Stimulated activated CD8-positive, alpha-beta memory T cell treated with anti-CD3 and anti-CD28 coated beads, Interleukin-4, amount 100 ng/mL, for 1 hour (primary cell): ENCODE measurements at places on chromosomes 12 and 14.

DNA sequence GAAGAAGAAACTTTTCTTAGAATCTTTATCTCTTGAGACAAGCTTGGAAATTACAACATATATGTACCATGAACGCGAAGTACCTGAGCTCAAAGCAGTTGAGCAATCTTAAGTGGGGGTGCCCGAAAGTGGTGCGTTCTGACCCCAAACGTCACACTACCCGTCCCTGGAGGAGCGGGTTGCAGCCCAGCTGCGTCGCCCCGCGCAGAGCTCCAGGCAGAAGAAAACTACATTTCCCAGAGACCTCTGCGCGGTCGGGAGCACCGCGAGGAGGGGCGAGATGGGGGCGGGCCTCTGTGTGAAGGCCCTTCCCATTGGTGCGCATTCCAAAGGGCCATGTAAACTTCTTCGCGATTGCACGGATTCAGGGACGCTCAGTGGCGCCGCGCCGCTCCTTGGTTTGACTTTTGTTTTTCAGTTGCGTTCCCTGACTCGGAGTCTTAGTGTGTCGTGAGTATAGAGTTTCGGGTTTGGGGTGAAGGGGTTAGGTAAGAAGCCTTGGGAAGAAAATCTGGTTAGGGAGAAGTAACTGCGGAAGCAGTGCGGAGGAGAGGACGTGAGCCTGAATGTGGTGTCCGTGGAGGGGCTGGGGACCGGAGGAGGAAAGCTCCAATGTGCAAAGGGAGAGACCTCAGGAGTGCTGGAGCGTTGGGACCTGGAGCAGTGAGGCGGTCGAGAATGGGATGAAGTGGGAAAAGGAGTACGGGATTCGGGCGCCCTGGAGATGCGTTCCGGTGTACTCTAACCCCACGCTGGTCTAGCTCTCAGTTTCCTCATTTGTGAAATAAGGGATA lies at the start of gene CCDC77:
TSS of gene CCDC77 (plus strand) at position 410 of the 794 bp plus-strand sequence. CDS start 7,740 bp downstream, outside the sequence.
- DNase-seq = peak; percentile 67

DNA sequence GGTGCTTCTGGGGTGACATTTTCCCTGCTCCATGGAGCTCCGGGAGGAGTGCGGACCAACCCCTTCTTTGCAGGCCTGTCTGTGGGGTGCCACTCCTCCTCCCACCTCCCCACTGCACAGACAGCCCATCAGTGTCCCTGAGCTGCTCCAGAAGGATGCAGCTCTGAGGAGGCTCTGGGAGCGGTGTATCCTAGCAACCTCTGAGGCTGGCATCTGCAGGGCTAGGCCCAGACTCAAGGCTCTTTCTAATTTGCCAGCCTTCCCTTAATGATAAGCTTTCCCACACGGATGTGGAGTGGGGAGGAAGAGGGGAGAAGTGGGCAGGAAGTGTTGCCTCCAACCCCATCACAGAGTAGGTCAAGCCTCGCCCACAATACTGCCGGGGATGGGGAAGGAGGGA lies 59.7 kb downstream of the CALM1 start:
- no peak for DNase-seq

GRCh38 chr14:75047506-75047905 lies 3.8 kb downstream of the MLH3 start:
- DNase-seq = no peak

- DNase-seq = no peak
These were observed 1.2 kb downstream of the DUSP16 start for GRCh38 chr12:12561371-12562015.

- DNase-seq = no peak
These were observed 89.2 kb upstream of the DYNC1H1 start for GRCh38 chr14:101875041-101875726.

- DNase-seq = no peak
These were observed 340.0 kb upstream of the SFSWAP start for GRCh38 chr12:131370791-131371347.

DNA sequence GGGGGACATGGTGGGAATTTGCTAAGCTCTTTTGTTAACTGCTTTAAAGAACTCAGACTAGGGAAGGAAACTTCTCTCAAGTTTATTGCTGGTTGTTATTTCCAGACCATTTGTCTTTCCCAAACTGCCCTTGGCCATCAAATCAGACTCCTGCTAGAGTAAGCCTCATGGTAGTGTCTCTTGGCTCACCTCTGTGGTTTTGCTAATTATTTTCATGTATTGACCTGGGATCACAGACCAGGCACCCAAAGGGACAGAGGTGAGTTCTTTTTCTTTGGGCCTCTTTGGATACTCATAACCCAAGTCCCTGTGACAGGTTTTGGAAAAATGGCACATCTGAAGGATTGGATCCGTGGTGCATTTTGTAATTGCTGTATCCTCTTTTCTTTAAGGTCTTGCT lies 11.2 kb downstream of the ETV6 start:
- DNase-seq = no peak

GRCh38 chr14:99655521-99655920 lies 10.6 kb downstream of the HHIPL1 start:
- no peak for DNase-seq

GRCh38 chr12:52896190-52897100 lies 8.4 kb downstream of the KRT8 start:
- no peak for DNase-seq

DNA sequence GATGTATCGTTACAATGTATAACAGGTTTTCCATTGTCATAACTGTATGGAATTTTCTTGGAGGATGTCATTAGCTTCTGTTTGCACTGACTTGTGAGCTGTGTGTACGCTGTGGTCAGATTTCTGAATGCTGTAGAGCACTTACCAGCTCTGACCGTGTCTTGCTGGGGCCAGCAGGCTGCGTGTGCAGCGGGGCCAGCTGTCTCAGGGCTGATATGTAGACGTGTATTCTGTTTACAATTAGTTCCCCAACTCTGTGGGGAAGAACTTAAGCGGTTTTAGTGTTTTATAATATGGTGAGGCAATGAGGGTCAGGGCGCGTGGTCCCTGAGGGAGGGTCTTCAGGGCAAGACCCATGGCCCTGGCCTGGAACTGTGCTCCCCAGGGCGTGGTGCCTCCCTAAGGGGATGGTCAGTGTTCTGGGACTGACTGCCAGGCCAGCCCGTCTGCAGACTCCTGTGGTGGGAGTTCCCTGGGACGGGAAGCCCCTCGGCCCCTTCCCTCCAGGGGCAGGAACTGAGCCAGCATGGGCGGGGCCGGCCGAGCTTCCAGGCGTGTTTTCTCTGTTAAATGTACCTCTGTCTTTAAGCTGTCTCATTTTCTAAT lies 18.7 kb downstream of the XRCC3 start:
- DNase-seq = no peak

GRCh38 chr12:108564724-108565123 lies 2.3 kb downstream of the ISCU start:
- DNase-seq = no peak

- DNase-seq = no peak
These were observed 228.4 kb upstream of the NPAS3 start for GRCh38 chr14:32710231-32710671.

DNA sequence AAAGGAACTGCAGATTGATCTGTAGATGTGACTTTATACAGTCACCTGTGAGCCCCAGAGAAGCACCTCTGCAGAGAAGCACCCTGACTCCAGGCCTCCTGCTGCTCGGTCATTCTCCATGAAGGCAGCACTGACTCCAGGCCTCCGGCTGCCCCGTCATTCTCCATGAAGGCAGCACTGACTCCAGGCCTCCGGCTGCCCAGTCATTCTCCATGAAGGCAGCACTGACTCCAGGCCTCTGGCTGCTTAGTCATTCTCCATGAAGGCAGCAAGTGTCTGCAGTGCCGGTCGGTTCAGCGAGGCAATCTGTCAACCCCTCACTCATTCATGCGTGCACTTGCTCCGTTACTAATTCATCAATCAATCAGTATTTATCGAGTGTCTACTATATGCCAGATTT lies 160.3 kb downstream of the PIWIL1 start:
- no peak for DNase-seq

- DNase-seq = no peak
These were observed 120.9 kb upstream of the LMO3 start for GRCh38 chr12:16726879-16727278.

DNA sequence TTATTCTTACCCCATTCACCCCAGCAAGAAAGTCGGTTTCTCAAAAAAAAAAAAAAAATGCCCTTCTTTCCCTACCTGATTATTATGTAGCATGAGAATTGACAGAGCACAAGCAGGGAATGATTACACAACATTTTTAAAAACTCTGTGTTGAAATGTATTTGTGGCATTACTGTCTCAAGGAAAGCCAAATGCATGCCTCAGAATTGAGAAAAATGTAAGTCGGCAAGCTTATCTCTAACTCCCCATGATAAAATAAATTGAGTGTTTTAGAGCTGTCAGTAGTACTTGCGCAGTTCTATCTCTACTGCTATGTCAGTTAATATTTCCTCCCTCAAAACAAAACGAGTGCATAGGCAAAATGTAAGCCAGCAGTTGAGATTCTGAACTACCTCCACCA lies 25.7 kb downstream of the ANO4 start:
- DNase-seq = no peak

DNA sequence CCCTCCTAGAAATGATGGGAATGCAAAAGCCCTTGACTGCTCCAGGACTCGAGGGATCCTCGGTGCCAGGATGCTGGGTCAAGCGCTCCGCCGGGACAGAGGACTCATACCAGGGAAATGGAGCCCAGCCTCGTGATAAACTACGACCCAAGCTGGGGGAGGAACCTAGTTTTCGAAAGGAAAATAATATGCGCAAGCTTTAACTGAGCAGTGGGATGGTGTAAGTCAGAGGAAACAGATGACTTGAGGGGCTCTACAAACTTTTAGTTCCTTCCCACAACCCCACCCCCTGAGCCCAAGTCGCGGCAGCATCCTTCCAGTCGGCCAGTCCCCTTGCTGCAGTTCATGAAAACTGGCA lies 654 bp upstream of the SUPT16H start:
- DNase-seq = no peak

DNA sequence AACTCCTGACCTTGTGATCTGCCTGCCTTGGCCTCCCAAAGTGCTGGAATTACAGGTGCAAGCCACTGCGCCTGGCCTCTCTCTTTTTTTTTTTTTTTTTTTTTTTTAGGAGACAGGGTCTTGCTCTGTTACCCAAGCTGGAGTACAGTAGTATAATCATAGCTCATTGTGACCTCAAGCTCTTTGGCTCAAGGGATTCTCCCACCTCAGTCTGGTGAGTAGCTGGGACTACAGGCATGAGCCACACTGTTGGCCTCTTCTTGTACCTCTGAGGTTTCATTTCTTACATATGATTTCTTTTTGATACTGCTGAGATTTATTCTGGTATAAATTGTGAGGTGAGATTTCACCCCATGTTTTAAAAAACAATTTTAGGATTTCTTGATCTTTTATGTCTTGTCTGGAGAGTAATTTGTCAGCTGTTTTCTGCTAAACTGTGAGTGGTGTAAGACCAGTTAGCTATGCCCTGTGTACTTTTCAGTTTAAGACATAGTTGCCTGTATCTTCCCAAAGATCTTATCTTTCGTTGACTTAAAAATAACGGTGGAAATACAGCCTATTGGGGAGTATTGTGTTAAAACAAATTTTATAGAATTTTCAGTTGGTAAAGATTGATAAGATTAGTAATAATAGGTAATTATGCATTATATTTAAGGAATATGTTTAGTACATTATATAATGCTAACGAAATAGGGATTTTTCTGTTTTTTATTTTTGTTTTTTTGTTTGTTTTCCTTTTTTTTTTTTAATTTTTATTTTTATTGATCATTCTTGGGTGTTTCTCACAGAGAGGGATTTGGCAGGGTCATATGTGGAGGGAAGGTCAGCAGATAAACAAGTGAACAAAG lies 31.7 kb downstream of the WDR20 start:
- DNase-seq = no peak

- no peak for DNase-seq
These were observed 180.7 kb upstream of the NRXN3 start for GRCh38 chr14:77989441-77989991.

GRCh38 chr12:3463921-3464320 lies 27.1 kb upstream of the PRMT8 start:
- DNase-seq = no peak

- no peak for DNase-seq
These were observed 7.3 kb downstream of the SPRYD3 start for GRCh38 chr12:53071591-53072551.

DNA sequence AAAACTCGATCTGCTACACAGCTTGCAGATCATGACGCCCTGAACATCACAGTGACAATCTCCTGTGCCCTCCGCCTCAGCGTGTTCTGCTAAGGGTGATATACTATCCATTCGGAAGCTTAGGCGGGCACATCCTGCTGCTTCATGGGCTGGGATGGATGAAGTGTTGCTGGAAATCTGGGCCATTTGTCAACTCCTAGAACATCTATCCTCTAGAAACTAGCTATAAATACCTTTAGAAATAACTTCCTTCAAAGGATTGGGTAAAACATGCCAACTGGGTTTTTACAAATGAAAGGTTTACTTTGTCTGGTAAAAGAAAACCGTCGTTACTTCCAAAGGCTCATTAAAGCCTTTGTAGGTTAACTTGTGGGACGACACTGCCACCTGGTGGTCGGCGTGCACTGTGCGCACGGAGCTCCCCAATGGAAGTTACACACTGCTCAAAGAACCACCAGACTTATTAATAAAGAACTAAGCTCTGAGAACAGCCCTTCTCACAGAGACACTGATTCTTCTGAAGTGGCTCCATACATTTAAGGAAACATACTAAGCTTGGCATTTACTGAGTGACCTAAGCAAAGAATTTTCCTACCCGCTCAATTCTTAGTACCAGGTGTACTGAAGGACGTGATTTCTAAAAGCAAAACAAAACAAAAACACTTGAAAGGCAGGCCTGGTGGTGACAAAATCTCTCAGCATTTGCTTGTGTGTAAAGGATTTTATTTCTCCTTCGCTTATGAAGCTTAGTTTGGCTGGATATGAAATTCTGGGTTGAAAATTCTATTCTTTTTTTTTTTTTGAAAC lies 21.6 kb upstream of the CACNA2D4 start:
- DNase-seq = peak; percentile 85

DNA sequence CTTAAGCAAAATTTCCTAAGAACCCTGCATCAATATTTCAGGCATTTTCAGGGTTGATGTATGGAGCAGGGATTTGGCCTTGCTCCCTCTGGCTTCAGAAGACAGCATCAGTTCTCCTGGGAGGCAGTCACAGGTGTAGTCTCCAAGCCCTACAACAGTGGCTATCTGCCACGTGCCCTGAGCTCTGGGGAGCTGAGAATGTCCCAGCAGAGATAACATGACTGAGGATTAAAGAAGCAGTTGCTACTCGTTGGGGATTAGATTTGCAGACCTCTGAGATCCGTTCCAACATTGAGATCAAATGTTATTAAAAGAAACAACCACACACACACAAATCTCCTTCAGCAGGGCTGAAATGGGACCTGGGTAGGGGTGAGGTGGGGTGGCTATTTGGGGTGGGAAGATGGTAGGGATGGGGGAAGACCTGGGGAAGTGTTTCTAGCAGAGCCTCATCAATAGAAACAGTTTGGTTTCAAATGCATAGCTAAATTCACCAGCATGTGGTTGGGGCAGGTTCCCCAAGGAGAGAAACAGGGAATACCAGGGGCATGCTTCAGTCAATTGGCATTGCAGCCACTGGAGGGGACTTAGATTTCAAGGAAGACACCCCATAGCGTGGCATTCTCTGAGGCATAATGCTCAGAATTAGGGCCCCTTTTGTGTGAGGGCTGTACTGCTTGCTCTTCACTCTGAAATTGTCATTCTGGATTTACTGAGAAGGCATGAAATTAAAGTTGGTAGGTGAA lies 15.2 kb upstream of the FAM234B start:
- no peak for DNase-seq

- DNase-seq = no peak
These were observed 88.3 kb downstream of the LRP6 start for GRCh38 chr12:12178559-12178958.
